ENCODE measurements at places on chromosomes 5 and 9.

- DNase-seq = no peak
These were observed 616.3 kb upstream of the KLF4 start for GRCh38 chr9:108105885-108106284.

DNA sequence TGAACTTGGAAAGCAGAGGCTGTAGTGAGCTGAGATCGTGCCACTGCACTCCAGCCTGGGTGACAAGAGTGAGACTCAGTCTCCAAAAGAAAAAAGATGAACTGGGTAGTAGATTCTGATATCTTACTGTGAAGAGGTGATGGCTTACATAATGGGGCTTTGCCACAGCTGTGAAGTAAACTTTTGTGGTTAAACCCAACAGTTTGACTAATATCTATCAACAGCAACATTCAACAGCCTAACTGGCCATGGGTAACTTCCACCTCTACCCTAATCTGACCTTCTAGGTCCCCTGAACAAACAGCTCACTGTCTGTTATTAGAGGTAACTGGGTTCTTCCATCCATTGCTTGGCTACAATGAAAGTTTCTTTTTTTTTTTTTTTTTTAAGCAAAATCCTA lies 52.1 kb downstream of the TLE1 start:
- no peak for DNase-seq

DNA sequence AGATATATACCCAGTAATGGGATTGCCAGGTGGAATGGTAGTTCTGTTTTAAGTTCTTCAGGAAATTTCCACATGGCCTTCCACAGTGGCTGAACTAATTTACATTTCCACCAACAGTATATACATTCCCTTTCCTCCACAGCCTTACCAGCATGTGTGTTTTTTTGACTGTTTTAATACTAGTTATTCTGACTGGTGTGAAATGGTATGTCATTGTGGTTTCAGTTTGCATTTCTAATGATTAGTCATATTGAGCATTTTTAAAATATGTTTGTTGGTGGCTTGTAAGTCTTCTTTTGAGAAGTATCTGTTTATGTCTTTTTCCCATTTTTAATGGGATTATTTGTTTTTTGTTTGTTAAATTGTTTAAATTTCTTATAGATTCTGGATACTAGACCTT lies 208.9 kb downstream of the CFAP90 start:
- no peak for DNase-seq

GRCh38 chr5:14325369-14325768 lies 182.2 kb downstream of the TRIO start:
- DNase-seq = no peak

- DNase-seq = no peak
These were observed 22.3 kb upstream of the TAL2 start for GRCh38 chr9:105639936-105640335.

DNA sequence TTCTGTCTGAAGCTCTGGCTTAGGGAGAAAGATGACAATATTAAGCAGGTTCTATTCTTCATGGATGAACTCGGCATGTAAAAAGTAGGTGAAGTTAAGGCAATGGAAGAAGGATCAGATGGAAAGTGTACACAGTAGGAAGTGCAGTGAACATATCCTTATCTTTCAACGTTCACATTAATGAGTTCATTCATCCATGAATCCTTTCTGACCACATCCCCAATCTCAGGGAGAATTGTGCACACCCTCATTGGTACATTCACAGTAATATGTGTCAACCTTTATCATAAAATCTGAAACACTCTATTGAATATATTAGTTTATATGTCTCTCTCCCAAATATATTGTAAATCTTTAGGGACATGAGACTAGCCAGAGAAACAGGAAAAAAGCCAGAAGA lies 5.5 kb downstream of the GIN1 start:
- DNase-seq = no peak

DNA sequence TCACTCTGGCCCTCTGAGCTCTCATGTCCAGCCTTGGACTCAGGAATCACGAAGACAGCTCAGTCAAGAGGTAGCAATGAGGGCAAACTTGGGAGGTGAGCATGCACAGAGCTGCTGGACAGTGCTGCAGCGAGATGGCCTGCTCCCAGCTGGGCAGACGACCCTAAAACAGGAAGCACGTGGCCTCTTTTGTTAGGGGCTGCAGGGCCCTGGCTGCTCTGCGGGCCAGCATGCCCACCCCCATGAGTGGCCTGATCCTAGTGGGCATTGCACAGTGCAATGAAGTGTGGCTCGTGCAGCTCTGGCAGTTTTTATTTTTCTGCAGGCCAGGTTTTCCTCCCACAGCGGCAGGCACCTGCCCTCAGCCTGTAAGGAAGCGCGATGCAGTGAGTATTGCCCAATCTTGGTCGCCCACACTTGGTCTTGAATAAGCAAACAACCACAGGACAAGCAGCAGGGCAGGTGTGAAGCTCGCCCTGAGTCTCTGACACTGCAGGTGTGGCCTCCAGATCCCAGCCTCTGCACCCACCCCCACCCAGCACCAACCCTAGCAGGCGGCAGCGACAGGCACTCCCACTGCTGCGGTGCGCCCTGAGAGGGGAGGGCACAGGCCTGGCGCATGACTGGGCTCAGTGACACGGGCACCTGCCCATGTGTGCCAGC lies 60.8 kb downstream of the SEMA4D start:
- no peak for DNase-seq

DNA sequence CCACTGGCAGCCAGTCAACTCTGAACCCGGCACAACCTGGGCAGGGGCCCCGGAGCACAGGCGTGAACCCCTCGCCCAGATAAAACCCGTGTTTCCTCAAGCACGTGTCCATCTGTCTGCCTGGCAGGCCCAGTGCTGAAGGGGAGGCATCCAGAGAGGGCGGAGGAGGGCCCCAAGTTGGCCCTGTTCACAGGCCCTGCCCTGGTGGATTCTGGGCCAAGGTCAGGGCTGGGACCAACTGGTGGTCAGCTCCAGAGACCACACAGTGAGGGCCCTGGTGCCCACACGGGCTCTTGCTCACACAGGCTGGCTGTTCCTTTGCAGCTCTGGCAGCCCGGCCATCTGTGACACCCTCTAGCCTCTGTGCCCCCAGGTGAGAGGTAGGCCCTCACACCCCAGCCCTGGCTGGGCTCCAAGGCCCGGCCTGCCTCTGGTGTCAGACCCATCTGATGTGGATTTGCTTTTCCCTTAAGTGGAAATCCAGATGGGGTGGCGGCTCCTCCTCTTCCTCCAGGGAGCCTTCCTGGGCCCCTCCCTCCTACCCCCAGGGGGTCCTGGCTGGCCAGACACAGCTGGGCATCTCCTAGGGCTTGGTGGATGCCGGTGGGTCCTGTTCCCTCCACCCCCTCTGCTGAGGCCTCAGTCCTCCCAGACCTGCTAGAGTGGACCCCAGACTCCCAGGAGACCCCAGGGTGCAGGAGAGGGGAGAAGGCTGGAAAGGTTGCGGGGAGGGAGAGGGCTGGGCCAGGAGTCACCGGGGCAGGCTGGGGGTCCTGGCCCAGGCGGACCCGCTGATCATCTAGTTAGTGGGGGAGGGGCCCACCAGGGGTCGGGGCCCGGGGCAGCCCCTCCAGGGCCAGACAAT lies 525 bp upstream of the STPG3 start:
- no peak for DNase-seq

DNA sequence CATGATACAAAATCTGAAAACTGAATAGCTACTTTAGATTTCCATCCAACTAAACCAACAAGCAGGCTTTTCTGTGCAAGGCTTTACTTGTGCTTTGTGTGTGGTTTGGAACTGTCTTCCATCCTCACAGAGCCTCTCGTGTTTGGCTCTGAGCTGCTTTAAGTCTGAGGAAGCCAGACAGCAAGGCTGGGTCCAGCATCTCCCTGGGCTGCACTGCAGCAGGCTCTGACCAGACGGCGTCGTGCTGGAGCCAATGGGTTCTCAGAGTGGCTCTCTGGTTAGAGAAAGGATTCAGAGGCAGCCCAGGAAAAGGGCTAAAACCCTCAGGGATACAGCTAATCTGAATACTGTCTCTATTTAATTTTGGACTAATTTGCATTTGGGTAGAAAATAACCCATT lies 207.9 kb upstream of the EFNA5 start:
- no peak for DNase-seq

GRCh38 chr9:20361656-20362570 lies 260.4 kb downstream of the MLLT3 start:
- DNase-seq = no peak

DNA sequence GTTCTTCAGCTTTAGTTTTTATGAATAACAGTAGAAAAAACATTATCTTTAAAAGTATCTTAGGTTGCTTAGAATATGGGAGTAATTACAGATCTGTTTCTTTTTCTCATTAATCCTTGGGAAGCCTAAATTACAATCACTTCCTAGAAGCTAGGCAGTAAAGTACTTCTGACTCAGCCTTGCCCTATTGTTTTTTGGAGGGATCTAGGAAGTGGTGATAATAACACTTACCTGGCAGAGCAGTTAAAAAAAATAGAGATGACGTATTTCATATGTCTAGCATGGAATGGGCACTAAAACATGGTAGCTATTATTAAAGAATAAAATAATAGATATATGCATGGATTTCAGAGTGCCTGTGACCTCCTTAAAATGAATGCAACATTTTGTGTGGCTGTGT lies 8.2 kb upstream of the FST start:
- DNase-seq = no peak
